ENCODE measurements at places on chromosomes 12 and 14.

- DNase-seq, result peak; percentile 18
Measured at GRCh38 chr12:20950248-20950647, 139.7 kb downstream of the SLCO1B3 start.

GRCh38 chr12:7695566-7696197 lies at the start of gene GDF3:
Gene GDF3, minus strand, starts transcription at chr12:7695775. Its CDS starts 47 bp downstream, at chr12:7695728.
- no peak for DNase-seq

GRCh38 chr14:68788275-68788995 lies 4.4 kb downstream of the ZFP36L1 start:
- no peak for DNase-seq

DNA sequence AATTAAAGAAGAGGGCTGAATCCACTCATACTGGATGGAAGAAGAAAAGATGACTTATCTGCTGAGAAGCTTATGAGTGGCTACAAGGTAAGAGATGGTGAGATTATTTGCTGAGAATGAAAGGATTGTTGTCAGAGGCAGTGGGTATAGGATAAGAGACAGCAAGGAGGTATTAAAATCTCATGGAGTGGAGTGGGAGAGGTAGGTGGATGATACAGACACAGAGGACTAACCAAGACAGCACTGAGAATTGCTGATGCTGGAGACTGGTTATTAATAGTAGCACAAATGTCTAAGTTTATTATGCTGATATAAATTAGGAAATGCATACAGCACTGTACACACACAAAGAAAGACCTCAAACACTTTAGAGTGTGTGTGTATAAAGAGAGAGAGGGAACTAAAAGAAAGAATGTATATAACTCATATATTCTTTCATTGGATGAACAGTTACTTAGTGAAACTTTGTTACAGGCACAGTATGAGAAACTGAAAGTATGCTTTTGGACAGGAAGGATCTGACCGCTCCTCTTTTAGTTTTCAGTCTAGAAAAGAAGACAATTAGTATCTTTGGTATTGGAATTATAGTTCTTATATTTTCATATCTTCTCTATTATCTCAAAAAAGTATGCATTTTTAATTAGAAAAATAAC lies 543.1 kb downstream of the LRFN5 start:
- DNase-seq, result no peak

DNA sequence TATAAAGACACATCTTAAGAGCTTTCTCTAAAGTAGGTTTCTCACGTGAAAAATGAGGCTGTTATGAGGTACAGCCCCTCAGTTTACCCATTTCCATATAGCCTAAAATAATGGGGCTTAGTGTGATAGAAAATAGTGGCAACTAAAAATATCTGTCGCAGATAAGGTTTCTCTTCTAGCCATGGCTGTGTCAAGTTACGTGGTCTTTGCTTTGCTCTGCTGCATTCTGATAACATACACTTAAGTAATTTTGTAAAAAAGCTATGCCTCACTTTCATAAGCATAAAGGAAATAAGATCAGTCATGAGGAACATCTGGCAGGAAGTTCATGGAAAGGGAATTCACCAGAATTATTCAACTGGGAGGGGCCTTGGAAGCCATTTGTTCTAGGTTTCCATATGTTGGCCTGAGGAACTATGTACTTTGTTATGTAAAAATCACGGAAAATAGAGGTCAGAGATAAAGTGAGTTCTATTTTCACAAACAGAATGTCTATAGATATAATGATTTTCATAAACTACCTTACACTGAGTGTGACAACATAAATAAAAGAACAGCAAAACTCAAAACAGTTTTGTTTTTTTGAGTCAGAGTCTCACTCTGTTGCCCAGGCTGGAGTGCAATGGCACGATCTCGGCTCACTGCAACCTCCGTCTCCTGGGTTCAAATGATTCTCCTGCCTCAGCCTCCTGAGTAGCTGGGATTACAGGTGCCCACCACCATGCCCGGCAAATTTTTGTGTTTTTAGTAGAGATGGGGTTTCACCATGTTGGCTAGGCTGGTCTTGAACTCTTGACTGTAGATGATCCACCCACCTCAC lies 195.6 kb upstream of the KRR1 start:
- DNase-seq, result no peak

GRCh38 chr12:21428241-21428640 lies 9.2 kb upstream of the PYROXD1 start:
- DNase-seq, result no peak

- peak; percentile 19 for DNase-seq
Measured at GRCh38 chr12:13044002-13044905, at the start of gene FAM234B. Gene FAM234B, plus strand, starts transcription at chr12:13044381. Its CDS starts 23 bp downstream, at chr12:13044404.

GRCh38 chr14:85471156-85471555 lies 58.8 kb upstream of the FLRT2 start:
- no peak for DNase-seq

- DNase-seq, result no peak
Measured at GRCh38 chr14:51931308-51931707, 58.0 kb upstream of the RTRAF start.

- no peak for DNase-seq
Measured at GRCh38 chr12:125512541-125513298, 447.5 kb downstream of the AACS start.

GRCh38 chr14:24843494-24843893 lies 206.5 kb downstream of the STXBP6 start:
- DNase-seq, result no peak

DNA sequence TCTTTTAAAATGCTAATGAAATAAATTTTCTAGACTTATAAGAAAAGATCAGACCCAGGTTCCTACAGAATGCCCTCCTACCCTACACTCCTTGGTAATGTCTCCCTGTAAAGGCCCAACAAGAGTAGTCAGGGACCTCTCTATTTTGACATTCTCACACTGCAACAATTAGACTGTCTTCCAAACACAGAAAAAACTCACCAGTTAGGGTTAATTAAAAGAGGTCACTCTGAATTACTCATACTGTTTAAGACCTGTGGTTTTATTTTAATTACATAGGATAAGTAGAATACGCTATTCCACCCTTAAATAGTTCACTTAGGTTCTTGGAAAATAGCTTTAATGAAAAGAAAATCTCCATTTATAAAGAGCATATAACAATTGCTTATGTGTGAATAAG lies 142.4 kb downstream of the ITPR2 start:
- no peak for DNase-seq

DNA sequence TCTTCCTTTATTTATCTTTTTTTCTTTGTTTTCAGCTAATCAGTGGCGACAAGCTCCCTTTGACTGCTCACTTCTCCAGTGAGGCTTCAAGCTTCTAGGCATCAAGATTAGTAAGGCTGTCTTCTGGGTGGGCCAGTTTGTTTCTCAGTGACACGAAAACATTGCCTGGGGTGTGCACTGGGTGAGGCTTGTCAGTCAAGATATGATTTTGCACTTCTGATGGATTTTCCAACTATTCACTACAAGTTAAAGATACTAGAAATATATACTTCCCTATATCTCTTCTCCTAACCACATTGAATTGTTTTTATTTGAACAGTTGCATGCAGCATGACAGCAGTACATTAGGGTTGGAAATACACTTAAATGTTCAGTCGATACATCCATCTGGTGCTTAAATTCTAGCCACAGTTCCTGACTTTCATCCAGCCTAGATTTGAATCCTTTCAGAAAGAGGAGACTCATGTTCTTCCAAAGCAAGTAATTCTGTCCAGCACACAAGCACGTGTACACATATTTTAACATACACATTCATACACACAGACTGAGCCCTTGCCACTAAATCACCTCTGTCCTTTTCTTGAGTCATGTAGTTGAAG lies 275.6 kb upstream of the NOVA1 start:
- DNase-seq, result no peak

- DNase-seq, result no peak
Measured at GRCh38 chr12:128959901-128960300, 106.6 kb downstream of the GLT1D1 start.

GRCh38 chr12:2673966-2674810 lies 120.6 kb upstream of the FKBP4 start:
- peak; percentile 8 for DNase-seq

DNA sequence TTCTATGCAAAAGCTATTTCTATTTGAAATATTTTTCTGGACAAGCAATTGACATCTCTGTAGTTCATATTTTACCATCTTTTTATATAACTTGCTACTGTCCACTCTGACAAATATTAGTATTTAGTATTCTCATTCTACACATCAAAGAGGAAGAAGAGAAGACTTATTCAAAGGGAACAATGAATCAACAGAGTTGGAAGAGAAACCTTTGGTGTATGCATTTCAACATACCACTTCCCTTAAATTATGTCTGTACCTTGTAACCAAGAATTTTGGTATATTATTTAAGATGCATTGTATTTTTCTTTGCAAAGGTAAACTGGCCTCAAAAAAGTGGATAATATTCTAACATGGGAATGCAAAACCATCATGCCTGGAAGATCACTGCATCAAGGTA lies 72.1 kb upstream of the DUSP6 start:
- DNase-seq, result no peak

GRCh38 chr12:33672836-33673577 lies 233.4 kb upstream of the SYT10 start:
- DNase-seq, result no peak

- no peak for DNase-seq
Measured at GRCh38 chr14:92924247-92924646, 1.3 kb downstream of the CHGA start.

DNA sequence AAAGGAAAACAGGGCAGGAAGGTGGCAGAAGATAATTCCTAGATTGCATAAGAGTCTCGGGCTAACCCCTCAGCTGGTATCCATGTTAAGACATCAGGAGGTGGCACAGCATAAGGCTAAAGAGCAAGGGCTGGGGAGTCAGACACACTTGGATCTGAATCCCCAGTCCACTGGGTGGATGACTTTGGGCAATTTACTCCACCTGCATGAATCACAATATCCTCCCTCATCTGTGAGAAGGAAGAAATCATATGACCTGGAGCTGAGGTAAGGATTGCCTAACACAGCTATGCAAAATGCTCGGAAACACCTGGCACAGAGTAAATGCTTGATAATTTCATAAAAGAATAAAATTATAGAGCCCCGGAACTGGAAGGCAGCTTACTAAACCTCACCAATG lies 217.9 kb downstream of the PIK3C2G start:
- DNase-seq, result no peak

DNA sequence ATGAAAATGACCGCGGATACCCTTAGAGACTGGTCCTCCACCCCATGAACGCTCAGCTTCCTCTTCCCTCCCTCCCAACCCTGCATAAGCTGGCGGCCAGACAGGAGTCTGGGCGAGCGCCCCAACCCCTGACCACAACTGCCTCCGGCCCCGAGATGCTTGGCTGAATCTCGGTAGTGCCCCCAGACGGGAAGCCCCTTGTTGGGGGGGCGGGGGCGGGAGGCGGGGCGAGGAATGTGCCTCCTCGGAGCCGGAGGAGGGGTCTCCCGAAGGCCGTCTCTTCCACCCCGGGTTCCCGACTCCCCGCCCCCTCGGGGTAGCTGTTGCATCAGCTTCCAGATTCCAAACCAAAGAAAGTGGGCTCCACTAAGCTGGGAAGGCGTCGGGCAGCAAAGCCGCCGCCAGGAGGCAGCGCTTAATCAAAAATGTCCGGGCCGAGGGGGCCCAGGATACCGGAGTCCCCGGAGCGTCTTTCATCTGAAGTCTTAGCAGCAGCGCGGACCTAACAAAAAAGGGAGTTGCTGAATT lies 7.1 kb upstream of the MRPL52 start:
- peak; percentile 51 for DNase-seq

GRCh38 chr12:122830517-122831214 lies 4.6 kb upstream of the HIP1R start:
- DNase-seq, result peak; percentile 87

- no peak for DNase-seq
Measured at GRCh38 chr12:54603872-54604271, 15.4 kb upstream of the PPP1R1A start.

DNA sequence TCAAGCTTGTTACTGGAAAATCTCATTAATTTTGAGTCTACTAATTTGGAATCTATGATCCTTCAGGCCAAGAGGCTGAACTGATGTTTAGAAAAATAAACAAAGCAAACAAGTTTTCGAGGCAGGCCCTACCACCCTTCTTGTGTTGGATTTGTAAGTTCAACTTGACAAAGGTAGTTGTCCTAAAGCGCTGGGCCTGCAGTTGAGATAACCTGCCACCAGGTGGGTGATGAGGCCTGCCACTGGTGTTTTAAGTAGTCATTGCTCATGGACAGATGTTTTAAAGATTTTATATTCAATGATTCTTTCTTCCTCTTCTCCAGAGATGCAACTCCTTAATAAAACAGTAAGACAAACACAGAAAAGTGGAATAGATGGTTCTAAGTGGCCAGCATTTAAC lies 19.4 kb downstream of the ACVRL1 start:
- DNase-seq, result peak; percentile 48

- DNase-seq, result no peak
Measured at GRCh38 chr14:89504091-89504490, 87.1 kb upstream of the FOXN3 start.

- DNase-seq, result no peak
Measured at GRCh38 chr14:20627346-20628027, 14.0 kb downstream of the OR6S1 start.

DNA sequence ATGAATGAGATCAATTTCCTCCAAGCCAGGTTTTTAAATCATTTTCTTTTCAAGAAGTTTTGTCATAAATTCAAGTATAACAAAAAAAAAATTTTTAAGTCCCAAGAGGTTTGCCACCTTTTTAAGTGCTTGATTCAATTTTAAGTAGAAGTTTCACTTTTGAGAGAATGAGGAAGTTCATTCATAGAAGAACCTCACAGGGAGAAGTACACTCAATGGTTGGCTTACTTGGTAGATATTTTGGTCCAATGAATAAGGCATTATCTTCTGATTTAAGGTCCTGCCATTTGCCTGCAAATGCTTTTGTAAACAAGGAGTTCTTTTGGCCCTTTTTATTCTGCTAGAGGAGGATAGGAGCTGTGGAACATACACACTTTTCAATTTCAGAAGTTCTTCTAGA lies 96.7 kb upstream of the NOVA1 start:
- DNase-seq, result no peak

GRCh38 chr12:9732921-9733461 lies at the start of gene CLECL1:
Gene CLECL1, minus strand, starts transcription at chr12:9733097.
- no peak for DNase-seq

GRCh38 chr12:48775299-48775698 lies 13.6 kb downstream of the ADCY6 start:
- DNase-seq, result no peak

- DNase-seq, result peak; percentile 60
Measured at GRCh38 chr12:64625243-64626077, 15.2 kb downstream of the RASSF3 start.

DNA sequence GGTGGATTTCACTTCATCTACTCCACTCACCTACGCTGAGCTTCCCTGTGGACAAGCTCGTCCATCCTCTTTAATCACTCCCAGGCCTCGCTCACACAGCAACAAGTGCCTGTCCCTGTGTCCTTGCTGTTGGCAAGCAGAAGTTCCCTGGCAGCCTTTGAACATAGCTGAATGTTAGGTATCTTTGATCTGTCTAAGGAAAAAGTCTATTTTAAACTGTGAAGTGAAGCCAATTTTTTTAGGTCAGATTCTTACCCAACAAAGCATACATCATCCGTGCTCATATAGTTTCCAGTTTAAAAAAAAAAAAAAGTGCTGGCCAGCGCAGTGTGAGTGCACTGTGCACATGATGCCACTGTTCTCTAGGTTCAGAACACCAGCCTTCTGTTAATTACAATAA lies 36.3 kb downstream of the PPP2R5C start:
- DNase-seq, result no peak

- no peak for DNase-seq
Measured at GRCh38 chr12:99609455-99610181, 37.9 kb upstream of the GARIN6 start.

GRCh38 chr12:57745485-57745881 lies 644 bp downstream of the TSPAN31 start:
- no peak for DNase-seq

Data from HCT116 (cell line).